ENCODE measurements at places on chromosomes 6 and 20. TPM values are rescaled to one million over a fixed set of nuclear protein-coding genes. Genes with fewer than 3 reads are reported as not detected.

SRSF6 gene
- total RNA-seq, result 86.1 TPM

GRCh38 chr6:63759605-63760105 is 124.1 kb downstream of the PHF3 start:
- no peak overlapping the region for H3K4me3 ChIP-seq
- no peaks in the 10 kb centered on the region for H3K4me1 ChIP-seq
- H3K27ac ChIP-seq, result no peak overlapping the region
- DNase-seq, result no peak
- no peaks in the 10 kb centered on the region for H3K27me3 ChIP-seq

DNA sequence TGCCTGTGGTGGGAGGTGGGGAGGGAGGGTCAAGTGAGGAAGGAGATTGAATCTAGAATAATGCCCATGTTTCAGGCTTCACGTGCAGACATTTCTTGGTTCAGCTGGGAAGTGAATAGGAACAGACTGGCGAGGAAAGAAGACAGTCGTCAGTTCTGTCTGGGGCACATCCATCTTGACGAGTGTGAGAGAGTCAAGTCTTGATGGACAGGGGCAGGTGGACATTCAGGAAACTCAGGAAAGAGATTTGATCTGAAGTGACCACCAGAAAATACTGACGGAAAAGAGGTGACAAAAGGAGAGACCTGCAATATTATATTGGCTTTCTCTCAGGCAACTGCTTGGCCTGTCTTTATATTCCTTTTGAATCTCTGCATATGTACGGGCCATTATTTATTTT is 68.6 kb downstream of the ESR1 start:
- no peak overlapping the region for H3K27ac ChIP-seq
- no peaks in the 10 kb centered on the region for H3K36me3 ChIP-seq
- DNase-seq, result no peak
- H3K27me3 ChIP-seq, result no peaks in the 10 kb centered on the region
- H3K4me1 ChIP-seq, result no peaks in the 10 kb centered on the region

DNA sequence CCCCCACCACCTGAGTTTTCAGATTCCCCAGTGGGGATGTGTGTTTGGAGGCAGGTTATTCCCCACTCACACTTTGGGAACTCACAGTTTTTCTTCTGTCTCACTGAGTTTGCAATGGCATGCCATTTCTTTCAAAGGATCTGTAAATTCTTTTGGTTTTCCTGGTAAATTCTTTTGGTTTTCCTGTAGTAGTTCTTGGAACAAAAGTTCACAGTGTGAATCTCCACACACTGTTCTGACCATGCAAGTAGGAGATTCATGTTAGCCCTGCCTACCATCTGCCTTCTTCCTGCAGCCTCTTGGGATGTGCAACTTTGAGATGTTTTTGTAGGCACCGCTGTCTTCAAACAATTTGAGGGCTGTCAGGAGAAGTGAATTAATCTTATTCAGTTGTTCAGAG is 165.6 kb upstream of the OGFRL1 start:
- no peak for DNase-seq
- H3K36me3 ChIP-seq, result no peaks in the 10 kb centered on the region
- H3K4me3 ChIP-seq, result no peak overlapping the region
- no peaks in the 10 kb centered on the region for H3K4me1 ChIP-seq

NCOA6 gene
- 10.9 TPM for total RNA-seq

TCF15 gene
- 0.07 TPM for total RNA-seq

DNA sequence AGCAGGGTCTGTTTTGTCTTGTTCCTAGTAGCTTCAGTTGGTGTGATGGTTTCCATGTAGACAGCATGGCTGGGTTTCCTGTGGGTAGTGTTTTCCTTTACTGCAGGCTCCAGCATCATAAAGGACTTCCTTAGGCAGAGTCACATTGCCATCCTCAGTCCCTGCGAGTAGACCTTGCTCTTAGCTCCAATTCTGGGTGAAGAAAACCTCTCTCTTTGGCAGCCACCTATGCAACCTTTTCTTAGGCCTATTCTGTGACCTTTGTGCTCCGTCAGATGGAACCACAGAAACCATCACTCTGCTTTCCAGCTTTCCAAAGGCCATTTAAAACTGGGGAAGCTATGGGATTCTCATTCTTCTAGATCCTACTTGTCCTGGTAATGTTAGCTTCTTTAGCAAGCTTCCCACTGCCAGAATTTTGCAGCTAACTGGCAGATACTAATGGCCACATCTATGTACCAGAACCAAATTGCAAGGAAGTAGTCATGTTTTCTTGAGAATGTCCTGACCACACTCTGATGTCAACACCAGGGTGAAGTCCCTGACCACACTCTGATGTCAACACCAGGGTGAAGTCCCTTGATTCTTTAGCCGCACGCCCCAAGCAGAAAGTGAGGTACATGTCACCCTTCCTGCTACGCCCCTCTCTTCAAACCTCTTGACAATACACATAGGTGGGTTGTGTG is 646.6 kb upstream of the HS3ST5 start:
- H3K4me1 ChIP-seq, result no peaks in the 10 kb centered on the region
- no peak for DNase-seq
- H3K36me3 ChIP-seq, result no peaks in the 10 kb centered on the region
- H3K4me3 ChIP-seq, result no peak overlapping the region
- no peak overlapping the region for H3K27ac ChIP-seq
- no peaks in the 10 kb centered on the region for H3K27me3 ChIP-seq

- no peaks in the 10 kb centered on the region for H3K36me3 ChIP-seq
- no peak overlapping the region for H3K27ac ChIP-seq
- H3K4me1 ChIP-seq, result peaks cover 7% of the 10 kb centered on the region
- no peak overlapping the region for H3K4me3 ChIP-seq
- no peak for DNase-seq
Measured at GRCh38 chr20:50015993-50016770, 33.4 kb downstream of the SNAI1 start.

TNF gene
- 0.19 TPM for total RNA-seq

GRCh38 chr6:34057790-34058189 is 88.1 kb downstream of the GRM4 start:
- no peak overlapping the region for H3K4me3 ChIP-seq
- H3K4me1 ChIP-seq, result peaks cover 26% of the 10 kb centered on the region
- no peaks in the 10 kb centered on the region for H3K27me3 ChIP-seq
- H3K36me3 ChIP-seq, result no peaks in the 10 kb centered on the region

GRCh38 chr6:2182251-2182650 is 63.2 kb downstream of the GMDS start:
- H3K27me3 ChIP-seq, result no peaks in the 10 kb centered on the region
- H3K27ac ChIP-seq, result no peak overlapping the region
- no peaks in the 10 kb centered on the region for H3K36me3 ChIP-seq
- no peak overlapping the region for H3K4me3 ChIP-seq
- H3K4me1 ChIP-seq, result no peaks in the 10 kb centered on the region
- DNase-seq, result no peak

DNA sequence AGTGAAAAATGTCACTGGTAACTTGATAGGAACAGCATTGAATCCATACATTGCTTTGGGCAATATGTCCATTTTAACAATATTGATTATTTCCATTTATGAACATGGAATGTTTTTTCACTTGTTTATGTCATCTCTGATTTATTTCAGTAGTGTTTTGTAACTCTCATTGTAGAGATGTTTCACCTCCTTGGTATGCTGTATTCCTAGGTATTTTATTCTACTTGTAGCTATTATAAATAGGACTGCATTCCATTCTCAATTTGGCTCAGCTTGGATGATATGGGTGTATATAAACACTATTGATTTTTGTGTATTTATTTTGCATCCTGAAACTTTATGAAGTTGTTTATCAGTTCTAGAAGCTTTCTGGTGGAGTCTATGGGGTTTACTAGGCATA is 730.3 kb downstream of the DOK5 start:
- no peaks in the 10 kb centered on the region for H3K27me3 ChIP-seq
- H3K4me3 ChIP-seq, result no peak overlapping the region
- H3K27ac ChIP-seq, result no peak overlapping the region
- DNase-seq, result no peak
- H3K4me1 ChIP-seq, result no peaks in the 10 kb centered on the region
- no peaks in the 10 kb centered on the region for H3K36me3 ChIP-seq

NKX2-4 gene
- not detected for total RNA-seq

KIAA1755 gene
- total RNA-seq, result 0.22 TPM

BNIP5 gene
- total RNA-seq, result not detected

GRCh38 chr6:4848382-4849068 is 72.3 kb downstream of the CDYL start:
- no peak overlapping the region for H3K4me3 ChIP-seq
- H3K36me3 ChIP-seq, result peaks cover 4% of the 10 kb centered on the region
- peak; percentile 64 for DNase-seq
- peaks cover 12% of the 10 kb centered on the region for H3K4me1 ChIP-seq
- no peak overlapping the region for H3K27ac ChIP-seq

DNA sequence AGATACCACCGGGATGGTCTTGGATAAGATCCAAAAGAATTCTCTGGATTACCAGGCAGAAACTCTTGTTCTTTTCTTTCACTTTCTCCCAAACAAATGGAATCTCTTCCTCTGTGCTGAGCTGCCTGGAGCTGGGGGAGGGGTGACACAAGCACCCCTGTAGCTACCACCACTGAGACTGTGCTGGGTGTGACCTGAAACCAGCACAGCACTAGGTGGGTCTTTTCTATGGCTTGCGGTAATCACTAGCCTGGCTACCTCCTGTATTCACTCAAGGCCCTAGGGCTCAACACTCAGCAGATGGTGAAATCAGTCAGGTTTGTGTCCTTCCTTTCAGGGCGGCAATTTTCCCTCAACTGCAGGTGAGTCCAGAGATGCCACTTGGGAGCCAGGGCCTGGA is 122.4 kb upstream of the CENPW start:
- H3K4me1 ChIP-seq, result no peaks in the 10 kb centered on the region
- peaks cover 7% of the 10 kb centered on the region for H3K36me3 ChIP-seq
- H3K27me3 ChIP-seq, result no peaks in the 10 kb centered on the region

GRCh38 chr20:32570401-32571190 is 14.5 kb downstream of the NOL4L start:
- H3K4me3 ChIP-seq, result no peak overlapping the region
- no peak overlapping the region for H3K27ac ChIP-seq
- no peak for DNase-seq

DNA sequence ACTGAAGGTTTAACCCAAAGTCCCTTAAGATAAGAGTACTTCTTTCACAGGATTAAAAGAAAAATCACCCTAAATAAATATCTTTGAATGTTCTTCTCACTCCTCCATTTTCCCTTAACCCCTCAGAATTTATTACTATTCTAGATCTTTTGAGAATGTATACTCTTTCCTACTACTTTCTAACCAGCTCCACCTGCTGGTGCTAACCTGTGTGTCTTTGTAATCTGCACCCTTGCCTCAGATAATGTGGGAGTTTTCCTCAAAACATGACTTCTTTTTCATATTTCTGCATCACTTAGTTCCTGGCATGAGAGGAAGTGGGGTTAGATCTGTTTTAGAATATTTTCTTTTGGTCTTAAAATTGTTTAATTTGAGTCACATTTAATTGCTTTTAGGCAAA is 394.2 kb downstream of the BMP2 start:
- no peak overlapping the region for H3K27ac ChIP-seq
- H3K4me1 ChIP-seq, result no peaks in the 10 kb centered on the region
- H3K4me3 ChIP-seq, result no peak overlapping the region
- no peaks in the 10 kb centered on the region for H3K27me3 ChIP-seq
- peak; percentile 32 for DNase-seq

DNA sequence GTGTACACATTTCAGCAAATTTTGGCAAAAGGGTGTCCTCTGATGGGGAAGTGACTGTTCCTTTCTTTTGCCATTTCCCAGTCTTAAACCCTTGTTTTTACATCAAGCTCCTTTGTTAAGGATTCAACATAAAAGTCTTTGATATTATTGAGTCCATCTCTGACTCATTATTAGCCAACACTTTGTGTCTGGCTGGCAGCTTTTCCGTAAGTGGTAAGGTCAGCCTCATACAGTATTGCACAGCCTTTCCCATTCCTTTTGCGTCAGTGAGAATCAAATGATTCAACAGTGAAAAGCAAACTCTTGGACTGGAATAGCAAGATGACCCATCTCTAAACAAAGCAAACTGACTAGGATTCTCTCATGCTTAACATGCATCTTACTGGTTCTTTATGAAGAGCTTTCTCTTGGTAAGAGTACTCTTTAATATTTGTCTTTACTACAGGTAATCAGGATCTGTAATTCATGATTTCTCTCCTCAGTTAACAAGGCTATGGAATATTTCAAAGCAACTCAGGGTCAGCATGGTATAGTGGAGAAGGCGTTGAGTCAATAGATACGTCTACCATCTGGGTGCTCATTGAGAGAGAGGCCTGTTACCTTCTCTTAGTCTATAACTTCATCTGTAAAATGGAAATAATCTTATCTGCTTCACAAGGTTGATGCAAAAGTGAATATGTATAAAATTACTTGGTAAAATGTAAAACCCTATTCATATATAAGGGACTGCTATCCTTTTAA is 183.6 kb downstream of the PRL start:
- no peaks in the 10 kb centered on the region for H3K27me3 ChIP-seq
- no peak overlapping the region for H3K27ac ChIP-seq
- H3K4me3 ChIP-seq, result no peak overlapping the region
- no peaks in the 10 kb centered on the region for H3K36me3 ChIP-seq
- peaks cover 14% of the 10 kb centered on the region for H3K4me1 ChIP-seq
- no peak for DNase-seq

- H3K27me3 ChIP-seq, result no peaks in the 10 kb centered on the region
- DNase-seq, result no peak
- H3K4me1 ChIP-seq, result no peaks in the 10 kb centered on the region
- H3K27ac ChIP-seq, result no peak overlapping the region
- no peak overlapping the region for H3K4me3 ChIP-seq
- no peaks in the 10 kb centered on the region for H3K36me3 ChIP-seq
Measured at GRCh38 chr6:106783640-106784566, 154.5 kb downstream of the QRSL1 start.

GRCh38 chr20:61723529-61724257 is 342.0 kb downstream of the TAF4 start:
- peaks cover 12% of the 10 kb centered on the region for H3K27me3 ChIP-seq
- peaks cover 14% of the 10 kb centered on the region for H3K4me1 ChIP-seq
- no peak for DNase-seq
- no peak overlapping the region for H3K27ac ChIP-seq
- H3K4me3 ChIP-seq, result no peak overlapping the region

PLN gene
- total RNA-seq, result not detected

DEFB119 gene
- not detected for total RNA-seq

SLC22A16 gene
- total RNA-seq, result not detected

ZC2HC1B gene
- total RNA-seq, result not detected

Data from neural progenitor cell (in vitro differentiated cells).